Activated CD4-positive, alpha-beta memory T cell treated with anti-CD3 and anti-CD28 coated beads, Interleukin-2, amount 10 ng/mL, durations not matched to agents 7 days and 5 days (primary cell): ENCODE measurements at places on chromosomes 3 and 15. TPM values are rescaled to one million over a fixed set of nuclear protein-coding genes. Genes with fewer than 3 reads are reported as not detected.

The CTXN2 gene
- total RNA-seq, result not detected

DNA sequence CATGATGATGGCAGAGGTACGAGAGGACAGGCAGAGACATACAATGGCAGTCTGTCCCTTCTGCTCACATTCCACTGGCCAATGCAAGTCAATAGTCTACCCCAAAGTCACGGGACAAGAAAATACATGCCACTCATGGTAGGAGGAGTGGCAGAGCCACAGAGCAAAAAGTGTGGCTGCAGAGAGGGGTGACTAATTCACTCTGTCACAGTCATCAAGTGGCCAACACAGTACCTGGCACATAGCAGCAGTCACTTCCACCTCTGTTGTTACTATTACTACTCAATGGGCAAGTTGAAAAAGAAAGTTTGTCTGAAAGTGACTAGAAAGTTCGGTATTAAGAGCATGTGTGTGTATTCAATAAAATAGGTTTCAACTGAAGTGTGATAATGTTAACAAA is 91.4 kb downstream of the SMAD3 start:
- DNase-seq, result no peak

GRCh38 chr3:105822171-105823123 is 46.4 kb downstream of the CBLB start:
- DNase-seq, result no peak

- no peak for DNase-seq
Measured at GRCh38 chr15:99414755-99415731, 150.7 kb upstream of the MEF2A start.

- DNase-seq, result no peak
Measured at GRCh38 chr15:70932397-70932796, 39.8 kb downstream of the LRRC49 start.

- no peak for DNase-seq
Measured at GRCh38 chr3:143158014-143158988, 38.7 kb downstream of the CHST2 start.

DNA sequence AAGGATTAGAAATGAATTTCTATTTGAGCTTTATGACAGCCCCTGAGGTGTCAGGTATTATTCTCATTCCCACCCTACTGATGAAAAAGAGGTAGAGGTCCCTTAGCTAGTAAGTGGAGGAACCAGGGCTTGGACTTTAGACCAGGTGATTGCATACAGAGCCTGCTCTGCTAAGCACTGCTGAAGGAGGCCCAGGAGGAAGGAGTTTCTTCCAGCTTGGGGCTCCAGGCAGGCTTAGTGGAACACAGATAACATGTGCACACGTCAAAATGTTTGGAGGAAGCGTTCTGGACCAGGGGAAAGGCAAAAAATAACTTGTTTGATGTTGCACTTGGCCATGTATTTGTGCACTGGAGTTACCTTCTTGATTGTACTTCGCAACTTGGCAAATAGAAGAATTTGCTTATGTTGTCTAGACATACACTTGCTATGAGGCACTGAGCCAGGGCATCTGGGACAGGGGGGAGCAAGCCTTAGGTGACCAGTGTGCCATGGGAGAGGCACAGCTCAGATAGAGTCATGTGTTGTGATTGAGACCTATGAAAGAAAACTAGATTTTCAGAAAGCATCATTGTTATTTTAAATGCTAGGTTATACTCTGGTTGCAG is 22.4 kb downstream of the IFT122 start:
- DNase-seq, result no peak

The CHRNA5 gene
- 2.1 TPM for total RNA-seq

GRCh38 chr3:182375916-182376315 is 417.4 kb upstream of the ATP11B start:
- DNase-seq, result no peak

GRCh38 chr3:33145221-33145900 is 31.5 kb downstream of the CRTAP start:
- DNase-seq, result no peak

DNA sequence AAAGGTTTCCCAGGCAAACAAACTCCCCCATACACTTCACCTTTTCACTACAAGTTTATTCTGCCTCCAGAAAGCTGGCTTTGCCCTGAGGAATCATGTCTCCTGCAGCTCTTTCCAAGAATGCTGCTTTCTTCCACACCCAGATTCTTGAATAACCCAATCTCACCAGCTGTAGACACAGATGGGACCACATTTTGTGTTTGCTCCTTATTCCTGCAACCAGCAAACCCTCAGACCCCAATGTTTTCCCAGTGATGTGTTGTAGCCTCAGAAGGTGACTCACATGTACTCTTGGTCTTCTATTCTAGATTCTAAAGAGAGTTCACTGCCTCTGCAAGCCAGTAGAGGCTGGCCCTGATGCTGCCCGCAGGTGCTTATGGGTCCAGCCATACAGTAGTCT is 23.6 kb upstream of the TRIM59 start:
- no peak for DNase-seq

The GCNT3 gene
- not detected for total RNA-seq

DNA sequence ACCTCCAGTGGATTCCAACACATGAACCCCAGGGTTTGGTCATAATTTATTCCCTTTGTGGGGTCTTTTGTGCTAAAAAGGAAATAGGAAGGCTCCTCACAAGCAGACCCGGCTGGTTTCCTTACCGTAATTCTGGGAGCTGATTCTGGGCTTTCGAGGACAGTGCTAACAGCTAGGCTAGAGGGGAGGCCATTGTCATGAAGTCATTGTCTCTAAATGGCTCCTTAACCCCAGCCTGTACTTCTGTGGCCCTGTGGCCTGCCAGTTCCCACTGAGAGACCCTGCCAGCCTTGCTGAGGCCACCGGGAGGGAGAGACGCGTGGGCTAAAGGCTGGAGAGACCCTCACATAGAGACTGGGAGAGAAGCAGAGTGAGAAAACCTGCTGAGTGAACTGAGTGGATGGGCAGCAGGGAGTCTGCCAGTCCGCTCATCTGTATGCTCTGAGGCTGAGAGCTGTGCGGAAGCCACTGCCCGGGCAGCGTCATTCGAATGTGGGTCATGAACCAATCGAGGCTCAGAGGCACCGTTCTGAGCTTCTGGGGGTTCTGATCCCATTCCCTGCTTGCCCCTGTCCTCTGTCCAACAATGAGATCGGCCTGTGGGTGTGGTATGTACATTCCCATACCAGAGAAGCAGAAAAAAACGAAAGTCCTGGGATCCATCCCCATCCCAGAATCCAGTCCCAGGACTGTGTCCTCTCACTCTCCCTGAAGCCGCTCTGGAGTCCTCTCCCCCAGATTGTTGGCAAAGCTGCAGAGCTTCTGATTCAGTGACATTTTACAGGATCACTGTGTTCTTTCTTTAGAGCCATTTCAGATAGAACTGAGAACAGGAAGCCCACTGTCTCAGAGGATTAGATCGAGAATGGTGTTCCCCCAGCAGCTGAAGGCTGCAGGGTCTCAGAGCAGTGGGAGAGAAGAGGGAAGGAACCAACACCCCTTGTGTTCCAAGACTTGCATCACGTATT is 21.3 kb upstream of the DGKG start:
- DNase-seq, result no peak

The TNFSF10 gene
- 119 TPM for total RNA-seq

GRCh38 chr15:25635191-25635590 is 196.4 kb upstream of the UBE3A start:
- DNase-seq, result no peak

DNA sequence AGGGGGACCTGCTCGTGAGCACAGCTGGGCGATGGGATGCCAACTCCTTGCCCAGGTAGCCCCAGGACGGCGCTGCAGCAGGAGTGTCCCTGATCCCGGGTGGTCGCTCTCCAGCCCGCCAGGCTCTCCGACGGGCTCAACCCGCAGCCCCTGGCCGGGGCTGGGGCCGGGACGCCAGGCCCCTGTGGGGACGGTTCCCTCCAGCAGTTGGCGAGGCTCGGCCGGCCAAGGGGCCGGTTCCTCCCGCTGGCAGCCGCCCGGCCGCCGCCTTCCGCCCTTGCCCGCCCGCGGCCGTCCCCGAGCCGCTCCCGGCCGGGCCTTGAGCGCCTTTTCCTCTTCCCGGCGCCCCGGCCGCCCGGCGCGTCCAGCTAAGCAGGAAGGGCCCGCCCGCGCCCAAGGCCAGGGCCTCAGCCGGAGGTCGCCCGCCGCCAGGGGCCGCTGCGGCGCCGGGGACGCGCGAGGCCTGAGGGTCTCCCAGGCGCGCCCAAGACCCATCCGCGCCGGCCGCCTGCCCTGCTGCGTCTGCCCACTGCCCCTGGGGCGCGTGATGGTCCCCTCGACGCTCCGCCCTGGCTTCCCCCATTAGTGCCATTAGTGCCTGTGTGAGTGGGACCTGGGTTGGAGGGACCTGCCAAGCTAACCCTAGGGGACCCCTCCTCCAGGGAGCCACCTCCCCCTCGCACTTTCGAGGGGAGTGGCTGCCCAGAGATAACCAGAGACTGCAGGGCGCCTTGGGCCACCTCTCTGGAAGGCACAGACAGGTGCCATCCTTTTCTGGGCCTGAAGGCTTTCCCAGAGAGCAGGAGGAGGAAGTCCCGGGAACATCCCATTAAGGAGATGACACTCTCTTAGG is 106.4 kb downstream of the FBLN2 start:
- DNase-seq, result peak; percentile 33

The GALK2 gene
- 30.0 TPM for total RNA-seq

- DNase-seq, result no peak
Measured at GRCh38 chr3:175088766-175089380, 229.7 kb downstream of the NAALADL2 start.

GRCh38 chr3:188950832-188951489 is 220.8 kb upstream of the TPRG1 start:
- peak; percentile 26 for DNase-seq

GRCh38 chr3:150868282-150868681 is 37.0 kb downstream of the MINDY4B start:
- no peak for DNase-seq

DNA sequence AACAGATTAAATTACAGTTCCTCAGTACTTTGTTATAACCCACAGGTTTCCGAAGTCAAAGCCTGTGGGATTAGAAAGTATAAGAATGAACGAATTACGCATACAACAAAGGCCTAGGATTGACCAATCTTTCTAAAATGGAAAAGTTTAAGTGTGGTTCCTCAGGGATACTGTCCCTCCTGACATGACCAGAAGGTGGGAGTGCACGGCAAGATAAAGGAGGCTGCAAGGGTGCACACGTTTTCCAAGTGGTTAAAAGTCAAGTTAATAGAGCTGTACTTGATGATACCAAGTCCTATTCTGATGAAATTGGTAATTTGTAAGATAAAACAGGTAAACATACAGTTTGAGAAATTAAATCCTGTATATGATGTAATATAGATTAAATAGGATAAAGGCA is 96.2 kb downstream of the ALDH1A2 start:
- no peak for DNase-seq

The TRAIP gene
- total RNA-seq, result 19.3 TPM

DNA sequence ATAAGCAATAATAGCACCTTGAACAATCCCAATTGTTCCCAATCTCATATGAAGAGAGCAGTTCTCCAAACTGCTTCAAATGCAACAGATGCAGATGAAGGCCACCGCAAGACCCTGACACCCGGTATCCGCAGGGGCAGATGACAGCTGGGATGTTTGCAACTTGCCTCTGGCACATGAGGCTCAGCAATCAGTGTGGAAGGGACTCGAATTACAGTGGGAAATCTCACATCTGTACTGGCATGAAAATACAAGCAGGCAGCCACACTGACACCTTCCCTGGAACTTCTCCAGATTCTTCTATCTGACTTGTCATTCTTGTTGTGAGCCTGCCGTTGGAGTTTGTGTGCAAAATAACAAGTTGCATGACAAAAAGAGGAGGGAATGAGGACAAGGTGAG is 68.8 kb downstream of the WDR76 start:
- DNase-seq, result no peak

The MCTP2 gene
- total RNA-seq, result 48.7 TPM

GRCh38 chr15:23565395-23566070 is at the start of gene MKRN3:
TSS of gene MKRN3 (plus strand) at chr15:23565674. CDS start at chr15:23565783, 109 bp downstream.
- peak; percentile 67 for DNase-seq

DNA sequence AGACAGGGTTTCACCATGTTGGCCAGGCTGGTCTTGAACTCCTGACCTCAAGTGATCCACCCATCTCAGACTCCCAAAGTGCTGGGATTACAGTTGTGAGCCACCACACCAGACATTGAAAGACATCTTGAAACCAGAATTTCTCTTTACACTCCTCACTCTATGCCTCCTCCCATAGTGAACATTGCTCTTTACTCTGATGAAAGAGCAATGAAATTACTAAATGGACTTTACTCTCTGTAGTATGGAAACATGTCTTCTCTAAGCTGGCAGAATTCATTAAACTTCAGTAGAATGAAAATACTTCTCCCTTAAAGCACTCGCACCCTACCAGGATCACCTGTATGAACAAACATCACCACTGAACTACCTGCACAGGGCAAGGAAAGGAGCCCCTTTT is 27.8 kb upstream of the TFG start:
- no peak for DNase-seq

- DNase-seq, result no peak
Measured at GRCh38 chr15:31262901-31263671, 63.5 kb upstream of the KLF13 start.

GRCh38 chr15:70209499-70209898 is 111.8 kb upstream of the TLE3 start:
- no peak for DNase-seq

- DNase-seq, result no peak
Measured at GRCh38 chr3:119296727-119297122, 2.5 kb downstream of the ARHGAP31 start.

DNA sequence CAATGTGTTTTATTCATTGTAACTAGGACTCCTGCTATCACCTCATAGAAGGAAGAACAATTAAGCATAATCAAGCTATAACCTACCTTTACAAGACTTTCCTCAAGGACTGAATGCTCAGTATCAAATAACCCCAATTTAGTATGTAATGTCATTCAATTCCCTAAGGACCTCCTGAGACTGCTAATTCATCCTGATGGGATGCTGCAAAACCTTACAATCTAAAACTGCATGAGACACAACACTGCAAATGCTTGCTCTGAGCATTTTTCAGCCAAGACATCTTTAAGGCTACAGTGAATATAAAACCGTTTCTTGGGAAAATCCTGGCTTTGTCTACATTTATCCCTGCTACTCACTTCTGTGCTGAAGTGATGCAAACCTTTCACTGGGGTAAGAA is 69.9 kb downstream of the RYK start:
- no peak for DNase-seq

The PPARG gene
- total RNA-seq, result 3.7 TPM

The PLSCR5 gene
- total RNA-seq, result not detected

The SEMA4B gene
- 29.7 TPM for total RNA-seq

GRCh38 chr15:31439328-31439727 is 112.7 kb downstream of the KLF13 start:
- peak; percentile 46 for DNase-seq
